ENCODE measurements at places on chromosomes 4 and X.

DNA sequence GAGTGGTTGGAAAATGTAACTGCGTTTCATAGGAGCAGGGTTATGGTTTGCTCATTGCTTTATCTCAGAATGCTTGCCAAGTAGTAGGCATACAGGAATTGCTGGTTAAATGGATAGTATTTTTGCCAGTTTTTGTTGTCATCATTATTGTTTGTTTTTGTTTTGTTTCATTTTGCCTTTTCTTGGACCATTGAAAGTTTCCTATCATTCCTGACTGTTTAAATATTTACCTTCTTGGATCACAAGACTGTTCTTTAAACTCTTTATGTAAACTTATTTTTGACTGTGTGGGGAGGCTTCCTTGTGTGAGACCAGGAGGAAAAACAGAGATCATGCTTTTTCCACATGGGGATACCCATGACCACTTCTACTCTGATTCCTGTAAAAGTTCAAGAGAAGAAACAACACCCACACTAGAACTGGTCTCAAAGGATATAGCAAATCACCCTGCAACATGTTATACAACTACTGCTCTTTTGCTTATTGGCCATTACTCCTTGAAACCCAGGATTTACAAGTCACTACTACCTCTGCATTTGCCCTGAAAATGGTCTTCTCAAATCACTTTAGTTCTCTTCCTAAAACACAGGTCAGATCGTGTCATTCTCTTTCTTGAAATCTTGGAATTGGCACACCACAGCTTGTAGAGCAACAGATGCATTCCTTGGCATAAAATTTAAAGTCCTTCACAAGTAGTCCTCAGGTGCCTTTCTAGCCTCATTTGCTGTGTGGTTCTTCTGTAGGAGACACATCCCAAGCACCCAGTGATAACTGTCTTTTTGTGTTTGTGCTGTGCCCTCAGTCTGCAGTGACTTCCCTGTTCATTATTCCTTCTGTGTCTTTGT lies 51.3 kb downstream of the FNIP2 start:
- DNase-seq: no peak

GRCh38 chrX:72018277-72019112 lies 107.8 kb downstream of the NHSL2 start:
- DNase-seq: peak; percentile 69

DNA sequence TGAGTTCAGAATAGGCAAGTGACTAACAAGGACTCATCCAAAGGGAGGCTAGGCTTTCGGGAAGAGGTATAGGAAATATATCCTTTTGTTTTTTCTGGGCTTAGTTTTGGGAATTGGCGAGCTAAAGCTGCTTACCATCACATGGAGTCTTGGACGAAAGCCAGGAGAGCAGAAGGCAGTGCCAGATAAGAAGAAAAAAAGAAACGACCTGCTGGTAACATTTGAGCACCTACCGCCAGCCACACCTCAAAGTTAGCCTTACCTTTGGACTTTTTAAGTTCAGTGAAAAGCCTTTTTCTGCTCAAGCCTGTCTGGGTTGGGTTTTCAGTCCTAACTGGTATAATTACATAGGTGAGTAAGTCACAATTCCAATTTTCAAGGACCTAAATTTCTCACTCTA lies 85.1 kb upstream of the LCORL start:
- no peak for DNase-seq

DNA sequence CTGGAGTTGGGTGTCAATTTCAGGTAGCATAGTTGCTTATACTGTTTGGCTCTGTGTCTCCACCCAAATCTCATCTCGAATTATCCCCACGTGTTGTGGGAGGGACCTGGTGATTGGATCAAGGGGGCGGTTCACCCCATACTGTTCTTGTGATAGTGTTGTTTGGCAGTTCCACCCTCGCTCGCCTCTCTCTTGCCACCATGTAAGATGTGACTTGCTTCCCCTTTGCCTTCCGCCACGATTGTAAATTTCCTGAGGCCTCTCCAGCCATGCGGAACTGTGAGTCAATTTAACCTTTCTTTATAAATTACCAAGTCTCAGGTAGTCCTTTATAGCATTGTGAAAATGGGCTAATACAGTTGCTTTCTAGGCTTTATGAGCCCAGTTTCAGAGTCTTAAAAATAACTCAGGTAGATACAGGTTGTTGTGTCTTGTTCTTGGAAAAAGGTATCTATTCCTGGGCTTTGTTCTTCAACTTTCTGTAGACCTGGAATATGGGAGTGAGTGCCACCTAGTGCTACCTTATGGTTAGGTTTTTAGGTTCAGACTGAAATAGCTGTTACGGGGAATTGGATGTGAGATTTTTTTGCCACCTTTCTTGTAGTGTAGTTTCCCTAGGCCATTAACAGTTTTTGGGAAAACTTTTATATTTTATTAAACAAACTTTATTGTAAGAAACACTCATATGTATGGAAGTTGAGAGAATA lies 15.6 kb downstream of the PGK1 start:
- DNase-seq: no peak

- DNase-seq: no peak
These were observed 73.0 kb upstream of the PJA1 start for GRCh38 chrX:69238114-69238886.
